ENCODE measurements at places on chromosomes 3 and 15.

- DNase-seq: no peak
Measured at GRCh38 chr15:84961114-84961452, 20.6 kb upstream of the PDE8A start.

- DNase-seq: no peak
Measured at GRCh38 chr15:40128766-40129660, 20.3 kb upstream of the BMF start.

DNA sequence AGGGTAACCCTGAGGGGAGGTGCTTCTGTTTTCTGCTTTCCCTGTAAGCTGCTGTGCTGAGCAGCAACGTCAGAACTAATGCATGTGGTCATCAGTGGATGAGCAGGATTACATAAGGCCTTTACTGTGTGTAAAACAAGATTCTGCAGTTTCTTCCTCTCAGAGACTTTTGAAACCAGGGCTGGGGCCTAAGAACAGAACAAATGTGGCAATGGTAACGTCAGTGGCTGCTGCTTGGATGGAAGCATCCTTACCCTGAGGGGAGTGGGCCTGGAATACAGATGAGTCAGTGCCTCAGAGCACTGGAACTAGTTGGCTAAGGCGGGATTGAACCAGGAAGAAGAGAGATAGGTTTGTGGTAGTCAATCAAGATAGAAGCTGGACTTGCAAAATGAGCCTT, 180.2 kb upstream of the KCNH8 start:
- DNase-seq: no peak

DNA sequence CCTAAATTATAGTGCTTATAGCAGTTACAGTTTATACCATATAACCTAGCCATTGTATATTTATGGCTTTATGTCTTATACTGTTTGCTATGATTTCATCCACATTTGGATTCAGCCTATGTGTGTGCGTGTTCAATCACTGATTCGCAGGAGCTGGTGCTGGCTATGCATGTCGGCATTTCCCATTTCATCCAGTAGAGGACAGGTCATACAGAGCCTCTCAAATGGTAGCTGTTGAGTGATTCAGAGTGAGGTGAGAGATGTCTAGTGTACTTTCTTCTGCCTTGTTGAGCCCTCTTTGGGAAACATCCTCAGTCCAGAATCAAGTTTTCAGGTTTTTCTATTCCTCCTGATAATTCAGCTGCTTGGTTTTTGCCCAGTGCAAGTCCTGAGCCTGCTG, 76.1 kb downstream of the FRMD4B start:
- DNase-seq: no peak

DNA sequence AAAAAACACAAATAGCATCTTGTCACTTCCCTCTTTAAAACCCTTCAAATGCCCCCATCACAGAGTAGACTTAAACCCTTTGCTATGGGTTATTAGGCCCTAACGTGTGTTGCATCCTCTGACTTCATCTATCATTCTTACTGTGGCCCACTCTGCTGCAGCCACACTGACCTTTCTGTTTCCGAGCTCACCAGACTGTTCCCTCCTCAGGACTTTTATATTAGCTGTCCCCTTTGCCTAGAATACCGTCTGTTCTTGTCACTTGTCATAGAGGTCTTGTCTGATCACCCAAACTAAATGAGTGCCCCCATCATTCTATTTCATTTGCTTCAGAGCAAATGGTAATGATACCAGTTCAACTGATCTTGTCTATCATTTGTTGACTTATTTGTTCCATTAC, 877 bp upstream of the FEM1B start:
- no peak for DNase-seq

DNA sequence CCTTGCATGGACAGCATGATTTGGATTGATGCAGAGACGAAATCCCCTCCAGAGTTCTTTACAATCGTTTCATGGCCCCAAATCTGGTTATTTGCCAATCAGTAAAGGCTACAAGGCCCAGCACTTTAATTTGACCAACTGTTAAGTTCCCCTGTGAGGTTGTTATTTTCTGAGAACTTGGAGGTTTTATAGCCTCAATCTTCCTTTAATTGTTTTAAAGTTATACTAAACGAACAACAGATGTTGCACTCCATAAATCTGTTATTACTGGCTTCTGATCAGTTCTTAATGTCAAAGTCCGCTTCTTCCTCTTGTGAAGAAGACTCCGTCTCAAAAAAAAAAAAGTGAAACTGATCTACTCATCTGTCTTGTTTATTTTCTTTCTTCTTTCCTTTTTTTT, 30.8 kb downstream of the LARP6 start:
- DNase-seq: no peak

- no peak for DNase-seq
Measured at GRCh38 chr3:72659596-72659995, 188.6 kb downstream of the SHQ1 start.

DNA sequence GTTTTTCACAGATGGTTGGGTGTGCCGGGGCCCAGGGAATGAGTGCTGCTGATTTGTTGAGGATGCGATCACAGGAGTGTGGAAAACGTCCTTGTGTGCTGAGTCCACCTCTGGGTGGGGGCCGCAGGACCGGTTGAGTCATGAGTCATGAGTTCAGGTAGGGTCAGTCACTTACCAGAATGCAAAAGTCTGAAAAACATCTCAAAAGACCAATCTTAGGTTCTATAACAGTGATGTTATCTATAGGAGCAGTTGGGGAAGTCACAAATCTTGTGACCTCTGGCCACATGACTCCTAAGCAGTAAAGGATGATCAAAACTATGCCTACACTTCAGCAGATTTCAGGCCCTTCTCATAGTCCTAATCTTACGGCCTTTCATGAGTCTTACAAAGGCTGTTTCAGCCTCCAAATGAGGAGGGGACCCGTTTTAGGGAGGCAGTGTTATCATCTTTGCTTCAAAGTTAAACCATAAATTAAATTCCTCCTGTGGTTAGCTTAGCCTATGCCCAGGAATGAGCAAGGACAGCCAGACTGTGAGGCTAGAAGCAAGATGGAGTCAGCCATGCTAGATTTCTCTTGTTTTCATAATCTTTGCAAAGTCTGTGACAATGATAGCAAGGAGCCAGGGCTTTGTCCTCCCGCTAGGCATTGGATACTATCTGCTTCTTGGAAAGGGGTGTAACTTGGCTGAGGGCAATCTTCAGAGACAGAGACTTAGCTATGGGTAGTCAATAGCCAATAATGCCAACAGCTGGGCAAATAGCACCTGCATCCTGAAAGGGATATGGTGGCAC, 30.6 kb upstream of the PIAS1 start:
- DNase-seq: no peak

DNA sequence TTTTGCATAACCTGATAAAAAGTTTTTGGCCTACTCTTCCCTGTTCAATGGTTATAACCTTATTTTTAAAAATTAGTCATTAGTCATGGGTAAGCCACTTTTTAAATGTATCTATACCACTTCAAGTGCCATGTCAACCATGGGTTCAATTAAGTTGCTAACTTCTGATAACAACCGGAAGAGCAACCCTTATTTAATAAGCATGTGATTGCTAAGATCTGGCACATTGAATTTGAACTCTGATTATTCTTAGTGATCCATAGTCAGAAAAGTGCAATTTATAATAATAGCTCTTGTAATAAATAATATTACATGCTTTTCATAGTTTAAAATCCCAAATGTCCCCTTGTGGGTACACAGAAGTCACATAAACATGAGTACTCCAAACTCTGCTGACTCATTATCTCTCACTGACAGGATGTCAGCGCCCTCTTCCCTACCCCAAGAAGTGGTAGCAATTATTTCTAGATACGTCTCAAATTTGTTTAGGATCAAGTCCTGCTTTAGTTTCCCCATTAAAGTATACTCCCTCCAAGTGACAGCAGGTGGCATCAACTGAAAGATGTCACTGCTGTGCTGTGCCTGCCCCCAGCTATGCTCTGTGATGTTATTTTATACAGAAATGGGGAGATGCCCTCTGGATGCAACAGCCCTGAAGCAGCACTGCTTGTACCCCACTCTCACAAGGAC, 18.6 kb downstream of the SAMD7 start:
- no peak for DNase-seq

DNA sequence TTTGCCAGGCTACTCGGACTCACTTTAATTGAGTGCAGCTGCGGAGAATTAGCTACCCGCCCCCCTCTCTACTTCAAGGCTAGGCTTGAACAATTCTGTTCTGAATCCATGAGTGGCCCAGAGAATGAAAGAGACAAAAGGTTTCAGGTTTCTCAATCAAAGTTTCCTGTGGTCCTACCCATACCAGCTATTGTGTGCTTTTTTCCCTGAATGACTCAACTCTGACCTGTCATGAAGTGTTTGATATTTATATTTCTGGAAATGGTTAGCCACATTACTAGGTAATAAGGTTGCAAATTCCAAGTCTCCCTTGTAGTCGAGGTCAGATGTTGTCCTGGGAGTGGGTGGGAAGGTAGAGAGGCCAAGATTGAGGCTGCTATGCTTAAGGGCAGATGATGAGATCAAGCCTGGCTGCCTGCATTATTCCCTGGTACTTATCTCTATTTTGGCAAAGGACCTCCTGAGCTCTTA, 392.7 kb upstream of the TBL1XR1 start:
- no peak for DNase-seq

- no peak for DNase-seq
Measured at GRCh38 chr3:142889212-142890014, 530 bp upstream of the PCOLCE2 start.

DNA sequence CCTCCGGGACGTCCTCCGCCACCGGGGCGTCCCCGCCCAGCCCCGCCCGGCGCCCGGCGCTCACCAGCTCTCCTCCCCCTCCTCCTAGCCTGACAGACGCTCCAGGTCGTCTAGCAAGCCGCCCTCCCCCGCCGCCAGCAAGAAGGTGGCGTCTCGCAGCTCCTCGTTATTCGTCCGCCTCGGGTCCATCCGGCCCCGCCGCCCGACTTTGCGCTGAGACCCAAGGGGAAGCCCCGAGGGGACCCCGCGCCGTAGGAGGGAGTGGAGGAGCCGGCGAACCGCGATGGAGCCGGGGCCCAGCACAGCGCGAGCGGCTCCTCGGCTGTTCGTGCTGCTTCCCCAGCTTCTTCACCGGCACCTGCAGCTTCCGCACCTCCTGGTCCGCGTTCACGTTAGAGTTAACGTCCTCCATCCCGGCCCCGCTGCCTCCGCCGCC, 26.3 kb upstream of the MTHFS start:
- DNase-seq: no peak

- no peak for DNase-seq
Measured at GRCh38 chr15:32030795-32031194, 480 bp downstream of the CHRNA7 start.

- no peak for DNase-seq
Measured at GRCh38 chr3:174540116-174540908, 318.8 kb upstream of the NAALADL2 start.

DNA sequence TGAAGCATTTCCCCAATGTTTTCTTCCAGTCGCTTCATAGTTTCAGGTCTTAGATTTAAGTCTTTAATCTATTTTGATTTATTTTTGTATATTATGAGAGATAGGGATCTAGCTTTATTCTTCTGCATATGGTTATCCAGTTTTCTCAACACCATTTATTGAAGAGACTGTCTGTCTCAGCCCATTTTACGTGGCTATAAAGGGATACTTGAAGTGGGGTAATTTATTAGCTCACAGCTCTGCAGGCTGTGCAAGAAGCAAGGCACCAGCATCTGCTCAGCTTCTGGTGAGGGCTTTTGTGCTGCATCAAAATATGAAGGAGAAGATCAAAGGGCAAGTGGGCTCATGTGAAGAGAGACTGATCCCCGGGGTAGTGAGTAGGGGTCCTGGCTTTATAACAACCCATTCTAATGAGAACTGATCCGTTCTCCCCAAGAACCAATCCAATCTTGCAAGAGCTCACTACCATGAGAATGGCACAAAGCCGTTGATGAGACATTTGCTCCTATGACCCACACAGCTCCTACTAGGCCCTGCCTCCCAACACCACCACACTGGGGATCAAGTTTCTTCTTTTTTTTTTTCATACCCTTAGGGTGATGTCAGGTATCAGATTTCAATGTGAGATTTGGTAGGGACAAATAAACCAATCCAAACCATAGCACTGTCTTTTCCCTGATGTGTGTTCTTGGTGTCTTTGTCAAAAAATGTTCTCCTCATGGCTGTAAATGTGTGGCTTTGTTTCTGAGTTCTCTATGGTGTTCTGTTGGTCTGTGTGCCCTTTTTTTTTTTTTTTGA, 63.2 kb downstream of the IQGAP1 start:
- no peak for DNase-seq

DNA sequence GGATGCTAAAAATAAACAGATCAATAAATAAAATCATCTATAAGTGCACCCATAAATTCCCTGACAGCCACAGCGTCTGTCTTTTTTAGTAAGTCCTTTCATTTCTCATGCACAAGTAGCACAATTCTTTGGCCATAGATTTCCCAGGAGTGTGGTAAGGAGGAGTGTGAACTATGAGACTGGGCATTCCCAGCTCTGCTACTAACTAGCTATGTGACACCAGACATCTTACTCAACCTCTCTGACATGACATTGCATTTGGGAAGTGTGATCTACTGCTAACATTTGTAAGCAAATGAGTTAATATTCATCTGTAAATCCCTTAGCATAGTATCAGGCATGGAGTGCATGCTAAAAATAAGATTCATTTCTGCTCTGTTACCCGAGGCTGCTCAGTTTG, 301.7 kb downstream of the NTRK3 start:
- DNase-seq: no peak

DNA sequence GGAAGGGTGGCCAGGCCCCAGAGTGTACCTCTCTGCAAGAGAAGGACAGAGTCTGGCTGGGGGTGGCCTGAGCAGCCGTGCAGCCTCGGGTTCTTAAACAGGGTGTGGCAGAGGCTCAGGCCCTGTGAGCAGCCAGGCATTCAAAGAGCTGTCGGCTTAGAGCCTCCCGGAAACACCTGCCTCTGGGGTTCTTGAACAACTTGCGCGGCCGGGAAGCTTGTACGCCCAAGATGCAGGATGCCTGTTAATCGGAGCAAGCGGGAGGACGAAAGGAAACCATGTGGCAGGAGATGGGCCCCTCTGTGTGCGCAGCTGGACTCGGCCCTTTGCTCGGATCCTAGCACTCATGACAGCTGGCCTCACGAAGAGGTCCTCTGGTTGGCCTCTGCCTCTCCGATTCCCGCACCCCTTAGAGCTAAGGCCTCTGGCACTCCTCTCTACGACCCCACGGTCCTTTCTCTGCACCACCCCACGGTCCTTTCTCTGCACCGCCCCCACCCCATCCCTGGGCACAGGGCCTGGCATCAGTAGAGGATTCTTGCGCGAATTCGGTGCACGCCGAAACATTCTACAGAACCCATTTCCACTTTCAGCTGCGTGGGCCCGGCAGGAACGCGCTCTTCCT, 23.9 kb upstream of the TXNRD3 start:
- no peak for DNase-seq

GRCh38 chr3:50724831-50725230, 50.1 kb downstream of the DOCK3 start:
- DNase-seq: no peak

DNA sequence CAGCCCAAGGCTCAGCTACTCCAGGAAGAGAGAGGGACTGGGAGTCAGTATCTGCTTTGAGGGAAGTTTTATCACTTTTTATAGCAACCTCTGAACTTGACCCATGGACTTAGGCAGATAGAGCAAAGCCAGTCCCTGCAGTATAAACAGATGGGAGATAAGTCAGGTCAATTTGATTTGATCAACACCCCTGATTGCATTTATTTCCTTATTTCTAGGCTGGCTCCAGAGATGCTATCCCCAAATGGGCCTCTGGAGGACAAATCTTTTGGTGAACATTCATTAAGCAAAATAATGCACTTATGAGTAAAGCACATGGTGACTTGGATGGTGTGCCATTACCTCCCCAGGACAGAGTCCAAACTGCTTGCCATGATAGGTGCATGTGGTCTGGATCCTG, 8.9 kb upstream of the IDH3A start:
- DNase-seq: no peak

Measured in stimulated activated CD4-positive, alpha-beta T cell treated with anti-CD3 and anti-CD28 coated beads, Interleukin-1b, Interleukin-23, amount 100 ng/mL, for 1 hour (primary cell).